ENCODE measurements at places on chromosomes 6 and 20. TPM values are rescaled to one million over a fixed set of nuclear protein-coding genes. Genes with fewer than 3 reads are reported as not detected.

Gene EPB41L1
- total RNA-seq = 58.7 TPM

Gene FOXS1
- 0.82 TPM for total RNA-seq

Gene PROKR2
- total RNA-seq = 8.6 TPM

Gene DEFB132
- total RNA-seq = not detected

Gene PSORS1C2
- total RNA-seq = not detected

- no peak for DNase-seq
Measured at GRCh38 chr6:18551228-18551627, 164.1 kb downstream of the RNF144B start.
